ENCODE measurements at places on chromosomes 3 and 15.

DNA sequence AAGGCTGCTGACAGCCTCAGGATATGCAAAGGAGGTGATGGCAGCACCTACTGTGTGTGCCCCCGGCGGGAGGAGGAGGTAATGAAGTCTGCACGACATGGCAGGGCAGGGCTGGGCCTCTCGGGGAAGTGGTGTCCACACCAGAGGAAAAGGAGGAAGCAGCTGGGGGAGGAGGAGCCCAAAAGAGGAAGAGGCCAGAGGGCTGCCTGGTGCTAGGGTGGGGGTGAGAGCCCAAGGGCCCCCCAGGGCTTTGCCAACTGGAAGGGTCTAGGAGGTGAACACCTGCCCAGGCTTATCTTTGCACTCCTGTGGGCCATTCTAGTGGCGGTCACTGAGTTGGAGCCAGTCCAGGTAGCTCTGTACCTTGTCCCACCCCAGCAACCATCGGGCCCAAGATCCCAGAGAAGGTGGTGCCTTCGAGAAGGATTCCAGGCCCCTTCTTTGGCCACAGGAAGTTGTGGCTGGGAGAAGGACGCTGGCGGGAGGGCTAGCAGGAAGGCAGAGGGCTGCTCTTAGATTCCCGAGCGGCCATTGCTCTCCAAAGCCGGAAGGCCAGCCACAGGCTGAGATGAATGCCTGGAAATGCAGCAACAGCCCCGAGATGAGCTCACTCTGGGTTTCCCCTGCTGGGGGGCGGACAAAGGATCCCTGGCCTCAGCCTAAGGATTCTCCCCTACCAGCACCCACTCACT lies 7.0 kb downstream of the GNAI2 start:
- DNase-seq = no peak

GRCh38 chr15:46170326-46170725 lies 535.5 kb downstream of the SQOR start:
- no peak for DNase-seq

- no peak for DNase-seq
These were observed 596.7 kb downstream of the FGF12 start for GRCh38 chr3:192130534-192131132.

GRCh38 chr3:185552358-185552877 lies at the start of gene LIPH:
Gene LIPH, minus strand, starts transcription at chr3:185552588. Its CDS starts 117 bp downstream, at chr3:185552471.
- DNase-seq = no peak

GRCh38 chr3:142210144-142210543 lies 15.2 kb downstream of the GK5 start:
- no peak for DNase-seq

DNA sequence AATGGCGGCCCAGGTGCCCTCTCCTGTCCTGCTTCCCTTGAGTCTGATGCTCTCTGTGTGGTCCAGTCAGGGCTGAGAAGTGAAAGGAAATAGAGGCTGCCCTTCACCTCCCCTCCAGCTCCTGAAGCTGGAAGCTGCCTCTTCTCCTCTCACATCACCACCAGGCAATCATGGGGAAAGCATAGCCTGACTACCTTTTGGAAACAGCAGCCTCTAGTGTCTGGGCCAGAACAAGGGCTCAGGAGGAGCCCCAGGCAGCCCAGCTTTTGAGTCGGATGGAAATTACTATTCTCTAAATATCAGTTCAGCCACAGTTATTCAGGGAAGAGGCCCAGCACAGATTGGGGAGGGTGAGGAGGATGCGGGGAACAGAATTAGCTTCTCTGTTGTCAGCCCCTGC lies 43.3 kb upstream of the CCDC174 start:
- DNase-seq = no peak

DNA sequence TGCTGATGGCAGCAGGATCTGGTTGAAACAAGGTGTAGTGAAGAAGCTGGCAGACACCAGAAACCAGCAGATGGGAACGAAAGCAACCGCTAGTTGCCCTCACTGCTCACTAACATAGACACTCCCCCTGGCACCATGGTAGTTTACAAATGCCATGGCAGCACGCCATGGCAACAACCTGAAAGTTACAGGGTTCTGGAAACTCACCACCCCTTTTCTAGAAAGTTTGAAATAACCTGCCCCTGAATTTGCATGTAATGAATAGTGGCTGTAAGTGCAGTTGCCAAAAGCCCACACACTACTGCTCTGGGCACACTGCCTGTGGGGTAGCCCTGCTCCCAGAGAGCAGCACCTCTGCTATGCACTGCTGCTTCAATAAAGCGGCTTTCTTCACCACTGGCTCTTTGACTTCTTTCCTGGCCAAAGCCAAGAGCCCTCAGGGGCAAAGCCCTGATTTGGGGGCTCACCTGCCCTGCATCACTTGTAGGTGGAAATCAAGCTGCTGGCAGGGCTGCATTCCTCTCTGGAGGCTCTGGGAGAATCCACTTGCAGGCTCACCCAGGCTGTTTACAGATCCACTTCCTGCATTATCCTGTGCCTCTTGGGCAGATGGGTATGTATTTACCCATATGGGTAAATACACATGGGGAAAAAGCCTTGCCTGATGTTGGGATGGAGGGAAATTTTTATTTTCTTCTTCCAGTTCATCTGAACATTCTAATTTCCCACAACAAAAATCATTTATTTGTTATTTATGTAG lies 2.0 kb upstream of the GP9 start:
- no peak for DNase-seq

DNA sequence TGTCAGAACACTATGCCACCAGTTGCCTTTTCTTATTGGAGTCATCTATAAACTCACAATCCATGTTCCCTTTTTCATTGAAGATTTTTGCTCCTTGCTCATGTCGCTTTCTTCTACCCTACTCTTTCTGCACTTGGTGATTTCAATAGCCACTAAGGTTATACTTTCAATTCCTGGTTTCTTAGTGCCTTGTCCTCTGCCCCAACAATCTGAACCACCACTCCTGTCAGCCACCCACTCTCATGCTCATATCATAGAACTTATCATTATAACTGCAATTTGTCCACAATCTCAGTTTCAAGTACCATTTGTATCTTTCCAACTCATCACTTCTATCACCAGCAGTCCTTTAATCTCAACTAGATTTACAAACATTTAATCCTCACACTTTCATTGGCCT lies 10.0 kb upstream of the GRAMD1C start:
- no peak for DNase-seq

DNA sequence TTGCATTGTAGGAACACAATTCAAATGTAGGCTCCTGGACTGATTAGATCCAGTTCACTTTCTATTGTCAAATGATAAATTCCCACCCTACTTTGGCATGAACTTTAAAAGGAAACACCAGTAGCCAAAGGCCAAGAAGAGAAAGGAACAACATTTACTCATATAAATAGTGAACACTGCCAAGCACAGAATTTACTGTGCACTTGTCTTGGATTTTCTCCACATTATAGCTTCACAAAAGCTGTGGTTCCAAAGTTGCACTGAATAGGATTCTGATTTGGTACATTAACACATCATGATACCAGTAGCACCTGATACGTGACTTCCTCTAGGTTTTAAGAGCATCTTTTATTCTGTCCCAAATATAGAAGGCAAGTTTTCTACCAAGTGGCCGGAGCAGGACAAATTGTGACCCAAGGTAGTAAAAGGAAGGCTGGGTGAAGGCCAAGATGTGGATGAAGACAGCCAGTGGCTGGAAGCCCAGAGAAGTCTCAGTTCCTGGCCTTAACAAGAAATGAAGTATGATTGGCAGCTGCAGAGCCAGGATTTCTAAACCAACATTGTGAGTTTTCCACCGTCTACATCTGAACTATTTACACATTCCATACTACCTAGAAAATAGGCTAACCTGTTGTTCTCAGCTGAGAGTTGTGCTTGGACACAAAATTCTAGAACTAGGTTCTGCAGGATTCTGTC lies 206.7 kb downstream of the THRB start:
- no peak for DNase-seq

GRCh38 chr15:32956006-32956405 lies 238.2 kb downstream of the GREM1 start:
- DNase-seq = no peak

DNA sequence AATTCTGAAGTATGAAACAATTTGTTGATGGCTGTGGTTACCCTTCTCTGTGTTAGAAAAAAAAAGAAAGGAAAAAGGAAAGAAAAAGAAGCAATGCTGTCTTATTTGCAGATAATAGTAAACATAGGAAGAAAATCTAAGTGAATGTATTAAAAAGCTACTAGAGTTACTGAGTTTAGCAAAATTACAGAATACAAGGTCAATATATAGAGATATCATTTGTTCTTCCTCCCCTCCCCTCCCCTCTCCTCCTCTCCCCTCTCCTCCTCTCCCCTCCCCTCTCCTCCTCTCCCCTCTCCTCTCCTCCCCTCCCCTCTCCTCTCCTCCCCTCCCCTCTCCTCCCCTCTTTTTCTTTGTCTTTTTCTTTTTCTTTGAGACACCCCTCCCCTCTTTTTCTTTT lies 69.1 kb downstream of the ANP32A start:
- DNase-seq = no peak

DNA sequence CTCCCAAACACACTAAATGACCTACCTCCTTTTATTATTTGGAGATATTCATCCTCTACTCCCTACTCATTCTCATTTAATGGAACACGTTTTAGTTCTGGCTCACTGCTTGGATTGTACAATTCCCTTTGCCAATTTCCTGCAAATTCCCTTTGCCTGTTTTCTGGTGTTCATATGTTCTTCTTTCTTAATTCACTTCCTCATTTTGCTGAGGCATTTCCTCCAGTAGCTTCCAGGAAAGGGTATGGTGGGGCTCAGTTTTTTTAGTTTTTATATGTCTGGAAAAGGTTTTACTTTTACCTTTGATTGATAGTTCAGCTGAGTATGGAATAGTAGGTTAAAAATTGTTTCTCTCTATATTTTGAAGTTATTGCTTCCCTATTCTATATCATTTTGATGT lies 143.6 kb upstream of the GOLIM4 start:
- DNase-seq = no peak

GRCh38 chr3:71005702-71006321 lies 577.7 kb downstream of the FOXP1 start:
- DNase-seq = no peak

GRCh38 chr15:71530116-71530515 lies 280.2 kb upstream of the NR2E3 start:
- DNase-seq = no peak

DNA sequence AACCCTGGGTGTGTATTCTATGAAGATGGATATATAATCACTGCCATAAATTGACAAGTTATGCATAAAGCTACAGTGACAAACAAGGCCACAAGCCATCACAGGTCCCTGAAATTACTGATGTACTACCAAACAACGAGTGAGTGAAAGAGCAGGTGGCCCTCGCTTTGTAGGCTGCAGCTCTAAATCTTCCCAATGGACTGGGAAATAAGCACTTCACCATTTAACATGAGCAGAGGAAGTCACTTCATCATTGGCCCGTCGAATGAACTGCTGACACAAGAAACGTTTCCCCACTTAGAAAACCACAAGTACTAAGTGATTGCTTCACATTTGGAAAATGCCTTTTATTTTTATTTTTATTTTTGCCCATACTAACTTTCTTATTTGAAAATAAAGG lies 218.0 kb downstream of the ZNF385D start:
- no peak for DNase-seq

DNA sequence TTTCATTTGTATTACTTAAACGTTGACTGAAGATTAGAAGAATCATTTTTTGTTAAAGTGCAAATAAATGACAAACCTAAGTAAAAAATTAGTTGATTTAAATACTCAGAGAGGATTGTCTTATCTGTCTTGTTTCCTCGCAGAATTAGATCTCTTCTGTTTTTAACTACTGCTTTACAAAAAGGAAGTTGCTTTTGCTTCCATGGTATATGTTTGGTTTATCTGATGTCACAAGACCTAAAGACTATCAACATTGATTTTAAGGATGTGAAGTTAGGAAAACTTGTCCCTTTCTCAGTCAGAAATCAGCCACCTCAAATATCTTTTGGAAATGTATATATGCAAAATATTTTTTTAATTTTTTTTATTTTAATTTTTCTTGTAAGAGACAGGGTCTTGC lies 28.7 kb downstream of the GPR171 start:
- DNase-seq = no peak

DNA sequence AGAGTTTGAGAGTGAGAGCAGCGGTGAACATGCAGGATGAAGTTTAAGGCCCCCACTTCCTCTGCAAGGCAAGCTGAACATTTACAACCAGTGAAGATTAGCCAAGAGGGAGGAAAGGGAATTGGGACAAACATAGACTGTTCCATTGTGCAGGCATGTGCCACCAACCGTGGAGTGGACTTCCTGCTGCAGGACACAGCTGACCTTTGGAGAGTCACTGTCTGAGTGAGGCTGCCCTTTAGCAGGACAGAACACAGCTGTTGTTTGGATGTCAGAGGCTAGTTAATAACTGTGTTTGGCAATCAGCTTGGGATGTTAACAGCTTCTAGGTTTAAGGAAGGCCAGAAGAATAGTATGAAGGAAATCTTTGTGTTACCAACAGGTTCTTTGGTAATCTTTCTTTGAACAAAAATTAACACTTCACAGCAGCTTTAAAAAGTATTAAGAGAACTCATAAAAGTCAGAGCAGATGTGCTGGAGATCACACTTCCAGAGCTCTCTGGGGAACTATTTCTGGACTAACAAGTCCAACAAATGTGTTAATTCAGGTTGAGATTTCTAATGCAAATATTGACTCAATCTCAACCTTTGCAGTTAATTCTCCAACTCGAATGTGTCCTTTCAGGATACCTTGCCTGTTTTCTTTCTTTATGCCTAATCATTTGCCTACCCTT lies 31.4 kb downstream of the CTDSPL start:
- no peak for DNase-seq

- DNase-seq = no peak
These were observed 404.8 kb downstream of the PTPRG start for GRCh38 chr3:61966200-61966599.

GRCh38 chr15:77053709-77054108 lies 17.2 kb downstream of the TSPAN3 start:
- DNase-seq = no peak

DNA sequence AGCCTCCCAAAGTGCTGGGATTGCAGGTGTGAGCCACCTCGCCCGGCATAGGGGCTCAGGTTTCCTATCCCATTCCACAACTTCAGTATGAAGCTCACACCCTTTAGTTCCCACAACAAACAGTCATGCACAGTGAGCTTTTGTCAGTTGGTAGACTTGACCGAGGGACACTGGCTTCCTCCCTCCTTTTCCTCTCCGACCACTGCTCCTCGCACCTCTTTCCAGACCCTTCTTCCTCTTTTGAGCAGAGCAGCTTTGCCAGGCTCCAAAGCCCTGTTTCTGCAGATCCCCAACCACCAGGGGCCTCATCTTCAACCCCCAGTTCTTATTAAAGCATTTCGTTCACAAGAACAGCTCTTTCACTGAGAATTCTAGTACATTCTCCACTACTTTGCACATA lies 12.7 kb upstream of the CILP start:
- no peak for DNase-seq

DNA sequence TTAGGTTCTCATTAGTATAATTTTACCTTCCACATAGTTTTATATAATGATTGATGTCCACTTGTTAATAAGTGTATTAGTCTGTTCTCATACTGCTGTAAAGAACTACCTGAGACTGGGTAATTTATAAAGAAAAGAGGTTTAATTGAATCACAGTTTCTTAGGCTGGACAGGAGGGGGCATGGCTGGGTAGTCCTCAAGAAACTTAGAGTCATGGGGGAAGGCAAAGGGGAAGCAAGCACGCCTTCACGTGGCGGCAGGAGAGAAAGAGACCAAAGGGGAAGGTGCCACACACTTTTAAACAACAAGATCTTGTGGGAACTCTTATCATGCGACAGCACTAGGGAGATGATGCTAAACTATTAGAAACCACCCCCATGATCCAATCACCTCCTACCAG lies 19.2 kb downstream of the DZIP3 start:
- no peak for DNase-seq
